ENCODE measurements at places on chromosomes 1 and 21. TPM values are rescaled to one million over a fixed set of nuclear protein-coding genes. Genes with fewer than 3 reads are reported as not detected.

TDRD10 gene
- 3.1 TPM for polyA plus RNA-seq

ANGPTL3 gene
- polyA plus RNA-seq = 0.08 TPM

- no peak for DNase-seq
These were observed 40.5 kb downstream of the ESRRG start for GRCh38 chr1:216682752-216683151.

DNA sequence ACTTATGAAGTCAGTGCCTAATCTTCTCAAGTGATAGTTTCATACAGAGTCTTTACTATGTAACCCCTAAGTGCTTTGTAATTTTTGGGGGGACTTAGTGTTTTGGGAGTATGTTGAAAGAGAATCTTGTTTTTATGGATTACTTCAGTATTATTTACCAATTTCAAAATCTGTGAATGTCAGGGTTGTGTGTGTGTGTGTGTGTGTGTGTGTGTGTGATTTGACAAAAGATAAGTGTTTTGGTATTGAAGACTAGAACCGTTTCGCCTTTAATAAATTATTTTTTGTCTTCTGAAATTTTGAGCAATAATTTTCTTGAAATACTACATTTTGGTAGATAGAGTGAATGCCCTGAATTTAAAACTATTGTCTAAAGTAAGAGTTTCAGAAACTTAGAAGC lies 5.8 kb downstream of the MAGI3 start:
- no peak for DNase-seq

DNA sequence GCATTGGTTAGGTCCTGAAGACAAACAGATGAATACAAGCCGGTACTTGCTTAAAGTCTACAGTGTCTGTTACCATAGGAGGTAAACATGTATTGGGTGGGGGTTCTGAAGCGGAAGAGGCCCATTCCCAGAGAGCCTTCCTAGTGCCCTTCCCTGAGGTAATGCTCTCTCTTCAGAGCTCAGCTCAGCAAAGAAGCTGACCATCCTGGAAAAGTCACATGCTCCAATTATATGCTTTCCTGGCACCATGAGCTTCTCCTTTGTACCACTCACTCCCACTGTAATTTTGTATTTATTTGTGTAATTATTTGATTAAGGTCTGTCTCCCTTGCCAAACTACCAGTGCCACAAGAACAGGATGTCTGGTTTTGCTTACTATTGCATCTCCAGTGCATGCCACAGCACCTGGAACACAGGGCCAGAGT lies 42.0 kb downstream of the RAB3B start:
- no peak for DNase-seq

Measured in muscle of back (tissue), 13 donors.